NCI-H524 (cell line): ENCODE measurements at places on chromosomes 6 and 20.

GRCh38 chr6:3919130-3919628, 70.0 kb downstream of the FAM50B start:
- DNase-seq: peak; percentile 23

GRCh38 chr6:152167641-152168603, 360.4 kb downstream of the ESR1 start:
- no peak for DNase-seq

GRCh38 chr20:39310363-39310995, 348.3 kb downstream of the DHX35 start:
- DNase-seq: no peak

- DNase-seq: peak; percentile 47
These were observed 127.5 kb downstream of the PKHD1 start for GRCh38 chr6:51959744-51960383.

DNA sequence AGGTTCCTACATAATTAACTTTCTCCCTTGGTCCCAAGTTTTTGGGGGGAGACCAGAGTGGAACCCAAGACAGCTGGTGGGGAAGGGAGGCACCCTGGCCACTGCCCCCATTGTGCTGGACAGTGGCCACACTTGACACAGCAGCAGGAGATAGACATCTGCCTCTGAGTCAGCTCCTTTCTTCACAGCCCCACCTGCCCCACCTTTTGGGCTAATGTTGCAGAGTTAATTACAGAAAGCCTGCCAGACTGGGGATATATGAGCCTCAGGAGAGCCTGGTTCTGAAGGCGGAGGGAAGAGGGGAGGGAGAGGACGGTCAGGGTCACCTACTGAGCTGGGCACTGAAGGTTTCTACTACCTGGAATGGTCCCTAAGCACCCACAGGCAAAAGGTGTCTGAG, 50.6 kb downstream of the MAFB start:
- DNase-seq: no peak

GRCh38 chr6:165662041-165662748, 846 bp downstream of the PDE10A start:
- DNase-seq: no peak
